ENCODE measurements at places on chromosomes 5 and 9. TPM values are rescaled to one million over a fixed set of nuclear protein-coding genes. Genes with fewer than 3 reads are reported as not detected.

DNA sequence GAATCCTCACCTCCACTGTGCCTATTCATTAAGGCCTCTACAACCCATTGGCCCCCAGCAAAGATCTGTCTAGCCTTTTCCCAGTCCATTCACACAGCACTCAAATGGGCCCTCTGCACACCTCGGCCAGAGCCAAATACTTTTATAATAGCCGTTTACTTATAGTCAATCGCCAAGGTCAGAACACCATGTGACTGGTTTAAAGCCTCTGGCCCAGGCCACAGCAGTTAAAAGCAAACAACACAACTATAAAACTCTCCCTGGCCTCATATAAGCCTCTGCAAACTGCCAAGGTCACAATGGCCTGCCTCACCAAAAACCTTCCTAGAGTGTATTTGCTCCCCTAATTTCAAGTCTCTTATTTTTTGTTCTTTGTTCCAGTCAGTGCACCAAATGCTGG, 562.6 kb downstream of the CAAP1 start:
- DNase-seq, result no peak

The NEUROG1 gene
- total RNA-seq, result not detected

The ANKRD55 gene
- total RNA-seq, result 3.2 TPM

DNA sequence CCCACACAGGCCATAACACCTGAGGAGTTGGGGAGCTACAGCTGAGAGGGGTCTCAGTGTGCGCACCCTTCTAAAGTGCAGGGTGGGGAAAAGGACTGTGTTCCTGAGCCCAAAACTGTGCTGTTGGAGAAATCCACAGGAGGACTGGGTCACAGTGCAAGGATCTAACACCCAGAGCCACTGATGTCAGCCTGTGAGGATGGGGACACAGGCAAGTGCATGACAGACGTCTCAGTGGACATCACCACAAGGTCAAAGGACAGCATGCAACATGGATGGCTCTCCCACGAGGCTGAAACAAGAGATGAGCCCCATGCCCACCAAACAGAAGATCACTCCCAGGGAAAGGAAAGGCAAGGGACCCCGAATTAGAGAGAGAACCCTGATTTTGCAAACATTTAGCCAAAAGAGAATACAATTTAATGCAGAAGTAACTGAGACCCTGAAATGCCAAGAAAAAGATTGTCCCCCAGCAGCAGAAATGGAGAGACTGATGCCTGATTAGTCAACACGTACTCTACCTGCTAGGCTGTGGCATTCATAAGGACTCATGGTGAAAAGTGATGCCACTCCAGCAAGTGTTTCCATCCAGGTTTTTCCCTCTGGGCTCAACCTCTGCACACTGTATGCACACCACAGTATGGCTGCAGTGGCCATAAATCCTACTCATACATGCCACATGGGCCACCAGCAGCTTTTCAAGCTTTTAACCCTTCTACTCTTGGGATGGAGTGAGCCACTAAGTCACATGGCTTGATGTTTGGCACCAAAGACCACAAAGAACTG, 14.2 kb downstream of the KLF9 start:
- DNase-seq, result no peak

DNA sequence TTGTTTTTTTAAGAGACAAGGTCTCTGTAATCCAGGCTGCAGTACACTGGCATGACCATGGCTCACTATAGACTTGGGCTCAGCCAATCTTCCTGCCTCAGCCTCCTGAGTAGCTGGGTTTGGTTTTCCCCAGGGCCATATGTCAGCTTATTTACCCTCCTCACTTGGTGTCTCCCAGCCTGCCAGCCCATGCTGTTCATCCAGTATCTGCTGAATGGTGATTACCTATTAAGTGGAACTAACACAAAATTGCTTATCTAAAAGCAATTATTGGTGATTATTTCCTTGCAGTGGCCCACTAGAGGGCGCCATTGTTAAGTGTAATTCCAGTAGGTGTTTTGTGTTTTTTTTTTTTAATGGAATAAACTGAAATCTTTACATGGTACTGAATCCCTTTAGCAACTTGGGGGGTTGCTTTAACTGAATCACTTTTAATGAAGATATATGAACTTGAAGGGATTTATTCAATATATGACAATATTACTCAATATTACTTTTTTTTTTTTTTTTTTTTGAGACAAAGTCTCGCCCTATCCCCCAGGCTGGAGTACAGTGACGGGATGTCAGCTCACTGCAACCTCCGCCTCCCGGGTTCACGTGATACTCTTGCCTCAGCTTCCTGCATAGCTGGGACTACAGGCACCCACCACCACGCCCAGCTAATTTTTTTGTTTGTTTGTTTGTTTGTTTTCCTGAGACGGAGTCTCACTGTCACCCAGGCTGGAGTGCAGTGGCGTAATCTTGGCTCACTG, 13.8 kb downstream of the EXOSC2 start:
- DNase-seq, result peak; percentile 84

The NEURL1B gene
- total RNA-seq, result 26.0 TPM

- no peak for DNase-seq
These were observed 131.8 kb downstream of the TLE1 start for GRCh38 chr9:81557452-81558090.

DNA sequence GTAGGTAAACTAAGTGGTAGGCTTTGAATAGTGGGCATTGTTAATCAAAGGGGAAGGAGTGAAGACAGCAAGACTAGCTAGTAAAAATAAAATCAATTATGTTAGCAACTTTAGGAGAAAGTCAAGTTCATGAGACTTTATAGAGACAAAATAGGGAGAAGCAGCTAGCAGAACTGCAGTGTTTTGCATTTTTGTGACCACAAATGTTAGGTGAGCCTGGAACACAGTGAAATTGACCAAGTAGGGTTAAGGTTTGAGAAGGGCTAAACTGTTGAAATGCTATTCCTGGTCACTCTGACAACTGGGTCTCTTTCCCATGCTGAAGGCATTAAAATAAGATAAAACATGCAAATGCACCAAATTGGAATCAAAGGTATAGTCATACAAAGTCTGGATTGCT, 13.0 kb downstream of the SEC61B start:
- DNase-seq, result no peak

DNA sequence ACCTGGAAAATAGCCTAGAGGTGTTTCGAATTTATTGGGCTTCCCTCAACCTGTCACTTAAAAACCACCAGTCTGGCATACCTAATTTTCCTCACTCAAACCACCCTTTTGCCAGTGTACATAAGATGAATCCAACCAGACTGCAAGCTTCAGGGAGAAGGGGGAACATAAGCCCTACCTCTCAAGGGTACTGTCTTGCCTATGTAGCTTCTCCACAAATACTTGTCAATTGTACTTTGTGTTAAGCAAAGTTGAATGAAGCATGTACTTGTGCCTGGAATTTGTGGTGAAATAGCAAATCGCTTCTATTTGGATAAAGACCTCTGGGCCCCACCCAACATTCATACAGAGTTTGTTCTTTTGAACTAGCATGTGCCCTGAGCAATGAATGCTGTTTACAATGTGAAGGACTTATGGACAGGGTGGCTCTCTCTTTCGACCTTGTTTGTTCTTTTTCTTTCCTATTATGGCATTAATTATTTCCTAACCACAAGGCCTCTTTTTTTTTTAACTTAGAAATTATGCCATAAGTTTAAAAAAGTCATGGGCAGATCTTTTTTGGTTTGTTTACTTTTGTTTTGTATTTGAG, 580.2 kb downstream of the EBF1 start:
- DNase-seq, result no peak

DNA sequence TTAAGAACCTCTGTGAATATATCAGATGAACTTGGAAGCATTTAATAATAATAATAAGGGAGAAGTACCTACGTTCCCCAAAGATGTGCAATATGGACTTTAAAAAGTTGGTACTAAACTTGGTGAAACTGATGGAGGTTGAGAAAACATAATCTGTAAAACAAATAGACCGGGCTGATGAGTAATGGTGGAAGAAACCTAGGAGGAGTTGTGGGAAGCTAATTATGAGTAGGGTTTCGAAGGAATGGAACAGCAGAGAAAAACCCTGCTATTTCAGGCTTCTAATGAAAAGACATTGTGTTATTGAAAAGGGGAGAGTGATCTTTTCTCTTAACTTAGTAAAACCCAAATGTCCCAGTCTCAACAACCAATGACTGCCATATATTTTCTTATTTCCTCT, 229.3 kb downstream of the PCSK1 start:
- no peak for DNase-seq

- DNase-seq, result no peak
These were observed 50.8 kb downstream of the CRB2 start for GRCh38 chr9:123406691-123407216.

The FAT2 gene
- total RNA-seq, result under 0.01 TPM

The CCNH gene
- 62.5 TPM for total RNA-seq

The ANKRD34B gene
- total RNA-seq, result not detected
